ENCODE measurements at places on chromosomes 5 and 9. TPM values are rescaled to one million over a fixed set of nuclear protein-coding genes. Genes with fewer than 3 reads are reported as not detected.

The BAAT gene
- not detected for total RNA-seq

The MEGF10 gene
- 4.6 TPM for total RNA-seq

The CER1 gene
- total RNA-seq = 0.47 TPM

The NDOR1 gene
- 27.5 TPM for total RNA-seq

The PCDHB6 gene
- total RNA-seq = 4.4 TPM

The FABP6 gene
- 1.5 TPM for total RNA-seq

Data from testis (tissue), 5 donors.